Tongue (tissue), 3 donors: ENCODE measurements at places on chromosomes 4 and X. TPM values are rescaled to one million over a fixed set of nuclear protein-coding genes. Genes with fewer than 3 reads are reported as not detected.

Gene CCNA2
- total RNA-seq = 26.6 TPM

Gene RS1
- total RNA-seq = not detected

Gene UGT2B15
- not detected for total RNA-seq

Gene CLDN22
- total RNA-seq = 0.31 TPM

Gene TNMD
- 3.4 TPM for total RNA-seq

Gene TXK
- total RNA-seq = 0.82 TPM

Gene AFF2
- total RNA-seq = 3.1 TPM

Gene GLUD2
- total RNA-seq = 2.8 TPM

Gene TLR10
- 0.41 TPM for total RNA-seq

Gene PASD1
- total RNA-seq = not detected

Gene PAGE2
- not detected for total RNA-seq
